ENCODE measurements at places on chromosomes 11 and 22. TPM values are rescaled to one million over a fixed set of nuclear protein-coding genes. Genes with fewer than 3 reads are reported as not detected.

KCNQ1OT1 gene
- total RNA-seq, result 0.49 TPM

KRTAP5-9 gene
- total RNA-seq, result 0.33 TPM

BARX2 gene
- total RNA-seq, result not detected

OR8G1 gene
- not detected for total RNA-seq

SLC22A9 gene
- total RNA-seq, result not detected

BTG4 gene
- total RNA-seq, result not detected

MUC15 gene
- not detected for total RNA-seq

KIF18A gene
- 4.3 TPM for total RNA-seq

MOGAT2 gene
- total RNA-seq, result not detected

ESAM gene
- 35.7 TPM for total RNA-seq

OR8B12 gene
- not detected for total RNA-seq

NLRP14 gene
- not detected for total RNA-seq

SLC37A2 gene
- 0.98 TPM for total RNA-seq

TMEM86A gene
- total RNA-seq, result 0.49 TPM

OR2AT4 gene
- total RNA-seq, result not detected

SAA2 gene
- total RNA-seq, result not detected

CRYBB3 gene
- total RNA-seq, result not detected

CNTF gene
- total RNA-seq, result 0.49 TPM

OR2D2 gene
- not detected for total RNA-seq

SMC1B gene
- not detected for total RNA-seq

FBLN1 gene
- 43.8 TPM for total RNA-seq

OR10A3 gene
- total RNA-seq, result not detected

NCR3LG1 gene
- total RNA-seq, result 3.3 TPM

TRPM5 gene
- total RNA-seq, result not detected

PRG3 gene
- not detected for total RNA-seq

HEPACAM gene
- not detected for total RNA-seq

SMIM35 gene
- total RNA-seq, result not detected

PLAAT2 gene
- total RNA-seq, result not detected

IL17REL gene
- 0.25 TPM for total RNA-seq

CDCA5 gene
- total RNA-seq, result 2.8 TPM

C1QTNF4 gene
- 1.1 TPM for total RNA-seq

APOL3 gene
- 3.4 TPM for total RNA-seq

SPDYC gene
- total RNA-seq, result not detected

METTL15 gene
- 9.8 TPM for total RNA-seq

All from mesangial cell (primary cell).